ENCODE measurements at places on chromosomes 13 and 19.

DNA sequence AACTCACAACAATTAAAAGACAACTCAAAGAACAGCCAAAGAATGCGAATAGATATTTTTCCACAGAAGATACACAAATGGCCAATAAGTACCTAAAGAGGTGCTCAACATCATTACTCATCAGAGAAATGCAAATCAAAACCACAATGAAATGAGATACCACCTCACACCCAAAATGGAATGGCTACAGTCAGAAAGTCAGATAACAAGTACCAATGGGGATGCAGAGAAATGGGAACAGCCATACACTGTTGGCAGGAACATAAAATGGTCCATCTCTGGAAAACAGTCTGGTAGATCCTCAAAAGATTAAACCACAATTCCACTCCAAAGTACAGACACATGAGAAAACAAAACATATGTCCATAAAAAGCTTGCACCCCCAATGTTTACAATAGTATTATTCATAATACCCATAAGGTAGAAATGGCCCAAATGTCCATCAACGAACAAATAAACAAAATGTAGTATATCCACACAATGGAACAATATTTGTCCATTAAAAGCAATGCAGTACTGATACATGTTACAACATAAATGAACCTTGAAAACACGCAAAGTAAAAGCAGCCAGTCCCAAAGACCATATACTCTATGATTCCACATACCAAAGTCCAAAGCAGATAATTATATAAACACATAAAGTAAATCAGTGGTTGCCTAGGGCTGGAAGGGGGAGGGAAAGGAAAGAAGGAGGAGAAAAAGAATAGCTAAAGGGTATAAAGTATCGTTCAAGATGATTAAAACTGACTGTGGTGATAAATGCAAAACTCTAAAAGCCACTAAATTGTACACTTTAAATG is 19.6 kb downstream of the USP12 start:
- DNase-seq, result no peak

- DNase-seq, result no peak
Observed at GRCh38 chr19:8393192-8393870, 3.2 kb downstream of the RAB11B start.

- DNase-seq, result no peak
Observed at GRCh38 chr13:99590519-99591011, 89.3 kb downstream of the TM9SF2 start.

DNA sequence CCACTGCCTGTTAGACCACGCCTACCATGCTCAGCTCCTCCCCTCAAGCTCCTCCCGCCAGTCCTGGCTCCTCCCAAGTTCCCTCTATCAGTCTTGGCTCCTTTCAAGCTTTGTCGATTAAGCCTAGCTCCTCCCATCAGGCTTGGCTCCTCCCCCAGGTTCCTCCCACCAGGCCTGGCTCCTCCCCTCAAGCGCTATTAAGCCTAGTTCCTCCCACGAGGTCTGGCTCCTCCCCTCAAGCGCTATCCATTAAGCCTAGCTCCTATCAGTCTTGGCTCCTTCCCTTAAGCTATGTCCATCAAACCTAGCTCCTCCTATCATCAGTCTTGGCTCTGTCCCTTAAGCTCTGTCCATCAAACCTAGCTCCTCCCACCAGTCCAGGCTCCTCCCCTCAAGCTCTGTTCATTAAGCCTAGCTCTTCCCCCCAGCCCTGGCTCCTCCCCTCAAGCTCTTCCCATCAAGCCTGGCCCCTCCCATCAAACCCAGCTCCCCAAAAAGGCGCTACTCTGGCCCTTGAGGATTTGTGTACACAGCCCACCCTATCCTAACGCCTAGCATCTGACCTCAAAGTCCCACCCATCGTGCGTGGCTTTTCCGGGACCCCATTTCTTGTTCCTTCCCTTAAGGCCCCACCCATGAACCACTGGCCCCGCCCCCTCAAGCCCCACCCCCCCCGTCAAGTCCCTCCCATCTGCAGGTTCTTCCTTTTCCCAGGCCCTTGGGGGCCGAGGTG is 10.0 kb downstream of the CAMSAP3 start:
- DNase-seq, result no peak

- DNase-seq, result no peak
Observed at GRCh38 chr13:101949681-101950080, 452.2 kb downstream of the FGF14 start.

DNA sequence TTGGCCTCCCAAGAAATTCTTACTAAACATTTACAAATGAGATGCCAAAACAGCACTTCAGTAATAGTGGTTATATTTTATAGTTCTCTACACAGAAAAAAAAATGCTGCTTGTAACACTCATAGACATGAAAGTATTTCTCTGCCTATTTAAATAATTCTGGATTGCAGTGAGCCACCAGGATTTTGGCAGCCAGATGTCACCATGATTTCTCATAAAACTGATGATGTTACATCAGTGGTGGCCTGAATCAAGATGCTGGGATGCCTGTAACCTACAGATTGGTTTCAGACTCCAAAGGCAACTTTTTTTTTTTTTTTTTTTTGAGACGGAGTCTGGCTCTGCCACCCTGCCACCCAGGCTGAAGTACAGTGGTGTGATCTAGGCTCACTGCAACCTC is 2.7 kb upstream of the CAPS start:
- no peak for DNase-seq

- no peak for DNase-seq
Observed at GRCh38 chr19:51333836-51334460, 8.0 kb downstream of the VSIG10L start.

DNA sequence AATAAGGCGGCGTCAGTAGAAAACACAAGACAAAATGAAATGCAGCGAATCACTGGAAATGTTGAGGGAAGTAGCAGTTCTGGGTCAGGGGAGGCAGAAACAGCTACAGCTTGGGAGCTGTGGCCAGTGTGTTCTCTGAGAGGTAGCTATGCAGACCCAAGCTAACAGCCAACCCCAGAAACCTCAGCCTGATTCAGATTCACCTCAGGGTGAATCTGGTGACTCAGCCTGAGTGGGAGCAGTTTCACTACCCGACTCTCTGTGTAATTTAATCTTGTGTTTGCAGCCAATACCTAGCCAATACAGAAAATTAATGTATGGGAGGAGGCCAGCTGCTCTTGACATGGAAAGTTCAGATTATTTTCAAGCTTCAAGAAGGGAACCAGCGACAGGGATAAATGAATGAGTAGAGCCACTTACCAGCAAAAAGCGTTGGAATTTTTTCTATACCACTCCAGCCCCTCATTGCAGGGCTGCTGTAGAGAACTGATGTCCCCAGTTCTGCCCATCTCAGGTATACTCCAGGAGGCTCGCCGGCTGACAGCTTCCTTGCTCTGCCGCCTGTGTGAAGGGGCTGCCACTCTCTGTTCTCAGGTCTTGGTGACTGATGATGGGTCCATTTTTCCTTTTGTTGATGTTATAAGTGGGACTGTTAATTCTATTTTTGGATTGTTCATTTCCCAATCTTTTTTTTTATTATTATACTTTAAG is 8.9 kb downstream of the IGFL3 start:
- no peak for DNase-seq

GRCh38 chr19:50312967-50313811 is 16.0 kb downstream of the KCNC3 start:
- DNase-seq, result no peak

- no peak for DNase-seq
Observed at GRCh38 chr19:47414469-47414868, 4.9 kb downstream of the MEIS3 start.

DNA sequence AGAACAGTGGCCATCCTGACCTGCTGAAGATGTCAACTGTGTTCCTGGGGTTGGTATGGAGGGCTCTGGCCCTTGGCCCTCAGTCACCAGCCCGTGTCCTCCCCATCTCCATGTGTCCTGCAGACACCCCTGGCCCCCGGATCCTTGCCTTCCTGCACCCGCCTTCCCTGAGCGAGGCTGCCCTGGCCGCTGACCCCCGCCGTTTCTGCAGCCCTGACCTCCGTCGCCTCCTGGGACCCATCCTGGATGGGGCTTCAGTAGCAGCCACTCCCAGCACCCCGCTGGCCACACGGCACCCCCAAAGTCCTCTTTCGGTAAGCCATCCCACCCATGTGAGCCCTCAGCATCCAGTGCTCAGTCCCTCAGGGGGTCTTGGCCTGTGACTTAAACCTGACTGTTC is 24.8 kb downstream of the HIF3A start:
- DNase-seq, result no peak

- no peak for DNase-seq
Observed at GRCh38 chr13:69324090-69324886, 783.3 kb upstream of the ATXN8OS start.

DNA sequence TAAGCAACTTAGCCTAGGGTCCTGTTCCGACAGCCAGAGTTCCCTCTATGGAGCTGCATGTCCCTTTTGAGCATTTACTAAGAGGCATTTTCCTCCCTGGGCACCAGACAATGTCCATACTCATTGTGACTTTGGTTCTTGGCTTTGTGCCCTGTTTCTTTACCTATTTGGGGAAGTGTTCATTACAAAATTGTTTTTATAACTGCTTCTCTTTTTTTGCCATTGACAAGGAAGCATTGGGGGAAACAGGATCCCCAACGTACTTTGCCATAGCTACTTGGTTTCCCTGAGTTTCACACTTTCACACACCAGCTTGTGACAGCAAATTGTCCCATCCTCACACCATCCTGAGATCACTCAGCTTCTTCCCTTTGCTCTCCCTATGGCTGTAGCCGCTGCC is 81.1 kb upstream of the SIAH3 start:
- DNase-seq, result no peak

DNA sequence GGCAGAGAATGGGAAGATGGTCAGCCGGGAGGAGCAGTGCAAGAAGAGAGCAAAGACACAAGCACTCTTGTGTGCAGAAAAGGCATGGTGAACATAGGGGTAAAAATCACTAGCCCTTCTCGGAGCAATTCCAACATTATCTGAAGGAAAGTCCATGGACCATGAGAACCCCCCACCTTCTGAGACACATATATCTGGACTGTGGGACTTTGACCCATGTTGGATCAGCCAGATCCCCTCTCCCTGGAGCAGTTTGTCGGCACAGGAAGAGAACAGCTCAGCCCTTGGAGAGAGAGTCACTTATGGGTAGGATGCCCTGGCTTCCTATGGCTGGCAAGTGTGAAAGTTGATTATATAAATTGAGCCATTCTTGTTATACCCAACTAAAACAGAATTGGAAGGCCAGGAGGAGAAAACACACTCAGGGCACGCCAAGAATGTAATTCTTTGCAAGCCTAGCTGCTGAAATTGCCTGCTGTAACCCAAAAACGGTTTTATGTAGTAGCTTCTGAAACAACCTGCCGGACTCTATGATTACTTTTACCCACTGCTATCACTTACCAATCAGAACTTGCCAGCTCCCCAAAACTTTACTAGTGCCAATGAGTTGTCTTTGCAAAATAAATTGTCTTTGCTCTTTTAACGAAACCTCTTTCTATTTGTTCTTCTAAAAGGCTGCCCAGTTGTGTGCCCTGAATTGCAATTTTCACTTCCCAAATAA is 62.8 kb upstream of the ZNF599 start:
- no peak for DNase-seq

GRCh38 chr19:52748336-52748950 is 13.6 kb upstream of the ZNF611 start:
- DNase-seq, result no peak

- no peak for DNase-seq
Observed at GRCh38 chr13:102028868-102029267, 373.0 kb downstream of the FGF14 start.

DNA sequence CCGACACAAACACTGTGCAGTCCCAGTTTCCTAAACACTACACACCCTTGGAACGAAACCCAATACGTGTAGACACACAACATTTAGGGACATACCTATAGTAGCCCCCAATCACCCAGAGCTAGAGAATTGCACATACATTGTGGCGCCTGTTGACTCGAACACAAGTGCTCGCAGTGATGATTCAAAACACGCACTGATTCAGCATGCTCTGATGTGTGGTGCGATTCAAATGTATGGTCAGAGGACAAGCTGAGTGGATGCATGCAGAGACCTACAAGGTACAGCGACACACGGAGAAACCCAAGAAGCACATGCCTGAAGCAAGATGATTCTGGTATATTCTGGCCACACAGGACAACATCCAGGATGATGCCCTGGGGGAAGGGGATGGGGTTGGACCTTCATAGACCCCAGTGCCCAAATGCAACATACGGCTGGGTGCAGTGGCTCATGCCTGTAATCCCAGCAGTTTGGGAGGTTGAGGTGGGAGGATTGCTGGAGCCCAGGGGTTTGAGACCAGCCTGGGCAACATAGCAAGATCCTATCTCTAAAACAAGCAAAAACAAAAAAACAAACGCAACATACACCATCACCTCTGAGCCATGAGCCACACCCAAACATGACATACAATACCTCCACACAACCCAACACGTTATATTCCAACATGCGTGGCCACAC is 997 bp upstream of the KCNN4 start:
- DNase-seq, result no peak

DNA sequence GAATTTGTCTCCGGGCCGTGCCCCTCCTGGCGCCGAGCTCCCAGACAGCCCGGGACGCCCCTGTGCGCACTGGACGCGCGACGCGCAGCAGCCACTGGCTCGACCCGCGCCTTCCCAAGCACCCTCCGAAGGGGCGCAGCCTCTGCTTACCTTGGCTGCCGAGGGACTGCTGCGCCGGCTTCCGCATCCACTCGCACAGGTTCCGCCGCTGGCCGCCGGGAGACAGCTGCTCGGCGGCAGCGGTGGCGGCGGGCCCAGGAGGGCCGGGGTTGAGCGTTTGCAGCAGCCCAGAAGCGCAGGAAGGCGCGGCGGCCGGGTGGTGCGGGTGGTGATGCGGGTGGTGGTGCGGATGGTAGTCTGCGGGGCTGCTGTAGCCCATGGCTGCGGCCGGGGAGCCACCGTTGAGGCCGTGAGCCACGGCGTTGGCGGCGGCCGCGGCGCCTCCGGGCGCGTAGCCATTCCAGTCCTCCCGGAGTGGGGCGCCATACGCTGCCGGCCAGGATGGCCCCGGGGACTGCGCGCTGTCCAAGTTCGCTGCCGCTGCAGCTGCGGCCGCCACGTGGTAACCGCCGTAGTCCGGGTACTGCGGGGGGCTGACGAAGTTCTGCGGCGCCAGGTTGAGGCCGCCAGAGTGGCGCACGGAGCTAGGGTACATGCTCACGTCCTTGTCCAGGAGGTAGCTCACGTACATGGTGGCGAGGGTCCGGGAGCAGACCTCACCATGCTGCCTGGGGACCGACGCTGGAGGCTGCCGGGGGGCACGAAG is 616 bp downstream of the CDX2 start:
- no peak for DNase-seq

- no peak for DNase-seq
Observed at GRCh38 chr13:41039746-41040145, 20.6 kb upstream of the ELF1 start.

- DNase-seq, result no peak
Observed at GRCh38 chr13:75770592-75771011, 134.5 kb downstream of the LMO7 start.

GRCh38 chr13:63463782-63464610 is 2048.3 kb upstream of the PCDH20 start:
- no peak for DNase-seq

GRCh38 chr19:16649734-16650133 is 10.2 kb downstream of the SMIM7 start:
- no peak for DNase-seq

GRCh38 chr19:45351401-45351952 is 10.9 kb downstream of the KLC3 start:
- no peak for DNase-seq

Measured in activated T-helper 1 cell treated with Interleukin-2 at 50 U/mL for 16 hours (primary cell).